GM12864 (cell line): ENCODE measurements at places on chromosomes 1 and 21.

GRCh38 chr1:228073857-228074545 is 8.5 kb upstream of the ARF1 start:
- DNase-seq = no peak

DNA sequence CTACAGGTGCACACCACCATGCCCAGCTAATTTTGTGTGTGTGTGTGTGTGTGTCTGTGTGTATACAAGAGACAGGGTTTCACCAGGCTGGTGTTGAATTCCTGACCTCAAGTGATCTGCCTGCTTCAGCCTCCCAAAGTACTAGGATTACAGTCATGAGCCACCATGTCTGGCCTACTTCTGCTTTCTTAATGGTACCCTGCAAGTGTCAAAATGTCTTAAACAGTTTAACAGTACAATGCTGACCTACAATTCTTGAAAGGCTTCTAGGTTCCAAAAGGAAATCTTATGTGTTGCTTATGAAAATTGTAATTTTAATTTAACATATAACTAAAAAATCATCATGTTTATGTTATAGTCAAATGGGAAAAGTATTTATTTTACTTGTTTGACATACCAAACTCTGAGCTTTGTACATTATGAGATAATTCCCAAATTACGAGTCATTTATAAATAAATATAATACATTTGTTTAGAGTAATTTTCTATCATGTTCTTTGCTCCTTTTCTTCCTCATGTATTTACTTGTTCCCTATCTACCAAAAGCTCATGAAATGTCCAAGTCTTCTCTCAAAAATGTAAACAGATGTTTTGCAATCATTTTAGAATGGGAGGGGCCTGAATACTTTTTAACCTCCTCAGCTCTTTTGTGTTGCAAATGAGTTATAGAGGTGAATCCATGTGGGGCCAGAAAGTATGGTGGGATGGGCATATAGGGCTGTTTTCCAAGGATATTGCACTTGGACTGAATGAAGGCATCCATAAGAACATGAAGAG is 8.4 kb upstream of the VCAM1 start:
- no peak for DNase-seq

DNA sequence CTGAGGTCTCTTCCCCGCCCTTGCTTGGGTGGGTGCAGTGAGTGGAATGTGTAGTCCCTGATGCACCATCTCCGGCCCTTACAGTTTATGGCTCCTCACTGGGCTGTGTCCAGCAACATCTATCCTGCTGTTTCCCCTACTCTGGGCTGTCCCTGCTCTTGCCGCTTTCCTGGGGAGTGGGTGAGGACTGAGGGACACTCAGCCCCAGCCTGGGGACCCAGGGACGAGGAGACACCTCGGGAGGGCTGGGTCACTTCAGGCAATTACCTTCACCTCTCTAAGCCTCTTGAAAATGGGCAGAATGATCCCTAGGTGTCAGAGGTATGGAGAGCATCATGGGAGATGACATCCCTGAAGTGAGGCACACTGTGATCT is 13.6 kb upstream of the LRP8 start:
- no peak for DNase-seq

GRCh38 chr1:37392051-37392450 is 82.3 kb upstream of the ZC3H12A start:
- DNase-seq = no peak

- no peak for DNase-seq
These were observed 64.6 kb upstream of the EFHD2 start for GRCh38 chr1:15344800-15345704.

- DNase-seq = no peak
These were observed 7.8 kb upstream of the MMEL1 start for GRCh38 chr1:2640626-2641025.

GRCh38 chr1:17669866-17670451 is 85.2 kb upstream of the ACTL8 start:
- no peak for DNase-seq

- DNase-seq = no peak
These were observed 123.2 kb upstream of the FGGY start for GRCh38 chr1:59173721-59174120.

DNA sequence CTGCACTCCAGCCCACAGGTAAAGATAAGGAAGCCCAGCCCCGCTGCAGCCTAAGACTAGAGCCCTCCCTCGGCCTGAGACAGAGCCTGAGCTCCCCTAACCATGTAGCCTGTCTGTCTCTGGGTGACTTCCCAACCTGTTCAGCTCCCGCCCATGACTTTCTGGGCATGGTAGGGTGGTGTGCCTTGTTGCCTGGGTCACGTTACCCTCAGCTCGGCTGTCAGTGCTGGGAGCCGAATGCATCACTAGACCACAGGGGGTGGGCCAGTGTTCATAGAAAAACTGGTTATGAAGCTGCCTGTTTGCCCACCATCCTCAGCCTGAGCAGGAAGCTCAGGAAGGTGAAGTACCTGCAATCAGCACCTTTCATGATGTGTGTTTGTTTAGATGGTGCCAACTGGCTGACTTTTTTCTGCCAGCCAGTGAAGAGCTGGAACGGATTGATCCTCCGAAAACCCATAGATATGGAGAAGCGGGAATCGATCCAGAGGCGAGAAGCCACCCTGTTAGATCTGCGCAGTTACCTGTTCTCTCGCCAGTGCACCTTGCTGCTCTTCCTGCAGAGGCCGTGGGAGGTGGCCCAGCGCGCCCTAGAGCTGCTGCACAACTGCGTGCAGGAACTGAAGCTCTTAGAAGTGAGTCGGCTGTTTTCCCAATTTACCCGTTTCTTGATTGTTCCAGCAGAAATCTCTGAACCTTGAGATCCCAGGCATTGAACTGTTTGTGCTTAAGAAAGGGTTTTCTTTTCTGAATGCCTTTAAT is 43.9 kb upstream of the PWP2 start:
- no peak for DNase-seq

- DNase-seq = no peak
These were observed 105.4 kb upstream of the F3 start for GRCh38 chr1:94646786-94647555.

DNA sequence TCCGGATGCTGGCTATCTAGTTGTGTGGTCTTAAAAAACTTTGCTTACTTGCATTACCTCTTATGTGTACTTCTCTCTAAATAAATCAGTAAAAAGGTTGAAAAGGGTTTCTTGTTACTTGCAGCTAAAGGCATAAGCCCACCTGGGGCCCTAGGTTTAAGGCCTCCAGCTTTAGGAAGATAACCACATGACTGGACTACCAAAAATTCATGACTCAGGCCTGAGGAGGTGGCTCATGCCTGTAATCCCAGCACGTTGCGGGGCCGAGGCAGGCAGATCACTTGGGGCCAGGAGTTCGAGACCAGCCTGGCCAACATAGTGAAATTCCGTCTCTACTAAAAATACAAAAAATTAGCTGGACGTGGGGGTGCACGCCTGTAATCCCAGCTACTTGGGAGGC is 142.9 kb downstream of the APP start:
- no peak for DNase-seq

GRCh38 chr1:218524526-218524925 is 179.4 kb downstream of the TGFB2 start:
- DNase-seq = no peak

DNA sequence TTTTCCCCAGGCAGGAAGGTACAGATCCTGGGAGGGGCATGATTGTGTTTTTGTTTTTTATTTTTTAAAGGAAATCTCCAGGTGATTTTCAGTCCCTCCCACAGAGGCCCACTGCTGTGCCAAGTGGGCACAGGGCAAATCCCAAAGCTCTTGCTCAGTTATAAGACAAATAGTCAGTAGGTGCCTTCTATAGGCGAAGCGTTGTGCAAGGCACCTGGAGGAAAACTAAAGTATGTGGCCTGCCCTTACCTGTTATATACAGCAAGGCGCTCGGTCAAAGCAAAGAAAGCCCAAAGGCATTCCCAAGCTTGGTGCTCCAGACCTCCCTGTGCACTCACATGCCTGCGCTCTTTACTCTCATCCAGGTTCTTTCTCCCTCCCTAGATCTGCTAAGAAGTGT is 81.0 kb downstream of the KCNJ15 start:
- DNase-seq = no peak

DNA sequence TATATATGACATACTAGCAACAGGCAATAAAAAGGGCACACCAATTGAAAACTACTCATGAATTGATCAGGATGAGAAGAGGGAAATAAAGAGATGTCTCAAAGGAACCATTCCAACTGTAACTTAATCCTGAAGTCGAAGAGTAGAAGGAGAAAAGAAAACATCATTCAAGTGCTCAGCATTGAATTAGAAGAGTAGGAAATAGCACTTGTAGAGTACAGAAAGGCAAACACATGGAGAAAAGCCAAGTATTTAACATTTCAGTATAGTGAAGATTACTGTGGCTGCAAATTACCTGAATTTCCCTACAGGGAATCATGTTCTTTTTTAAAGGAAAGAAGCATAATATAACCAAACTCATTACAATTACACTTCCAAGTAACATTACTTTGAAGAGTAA is 205.0 kb downstream of the KCTD3 start:
- no peak for DNase-seq

DNA sequence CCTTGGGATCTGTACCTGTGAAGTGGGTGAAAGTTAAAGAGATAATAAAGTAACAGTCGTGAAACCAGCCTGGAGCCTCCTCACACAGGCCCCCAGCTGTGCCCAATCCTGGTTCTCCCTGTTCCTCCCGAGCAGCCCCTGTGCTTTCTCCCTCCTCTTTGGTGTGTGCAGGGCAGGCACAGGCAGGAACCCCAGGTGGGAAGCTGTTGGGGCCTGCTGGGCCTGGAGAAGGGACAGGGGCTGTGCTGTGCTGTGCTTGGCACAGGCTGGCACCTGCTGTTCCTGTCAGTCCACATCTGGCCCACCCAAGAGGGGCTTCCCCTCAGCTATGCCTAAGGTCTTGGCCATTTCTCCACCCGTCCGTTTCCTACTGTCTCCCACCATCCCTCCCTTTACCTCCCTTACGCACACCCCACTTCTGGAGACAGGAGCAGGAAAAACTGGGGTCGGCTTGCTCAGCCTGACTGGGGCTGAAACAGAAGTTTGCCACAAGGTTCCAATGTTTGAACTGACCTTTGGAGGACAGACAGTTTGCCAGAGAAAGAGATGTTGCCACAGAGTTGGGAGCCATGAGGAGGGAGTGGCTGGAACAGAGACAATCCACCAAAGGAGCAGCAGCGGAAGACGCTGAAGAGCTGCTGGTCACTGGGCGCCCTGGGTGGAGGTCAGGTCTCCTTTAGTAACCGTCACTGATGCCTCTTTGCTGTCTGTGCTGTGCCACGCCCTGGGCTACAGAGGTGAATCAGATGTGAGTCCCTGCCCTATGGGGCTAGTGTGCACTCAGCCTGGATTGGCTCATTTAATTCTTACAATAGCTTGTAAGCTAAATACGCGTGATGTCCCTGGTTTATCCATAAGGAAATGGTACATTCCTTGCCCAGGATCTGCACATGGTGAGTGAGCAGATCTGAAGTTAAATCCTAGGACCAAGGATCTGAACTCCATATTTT is 18.8 kb upstream of the ARTN start:
- no peak for DNase-seq

DNA sequence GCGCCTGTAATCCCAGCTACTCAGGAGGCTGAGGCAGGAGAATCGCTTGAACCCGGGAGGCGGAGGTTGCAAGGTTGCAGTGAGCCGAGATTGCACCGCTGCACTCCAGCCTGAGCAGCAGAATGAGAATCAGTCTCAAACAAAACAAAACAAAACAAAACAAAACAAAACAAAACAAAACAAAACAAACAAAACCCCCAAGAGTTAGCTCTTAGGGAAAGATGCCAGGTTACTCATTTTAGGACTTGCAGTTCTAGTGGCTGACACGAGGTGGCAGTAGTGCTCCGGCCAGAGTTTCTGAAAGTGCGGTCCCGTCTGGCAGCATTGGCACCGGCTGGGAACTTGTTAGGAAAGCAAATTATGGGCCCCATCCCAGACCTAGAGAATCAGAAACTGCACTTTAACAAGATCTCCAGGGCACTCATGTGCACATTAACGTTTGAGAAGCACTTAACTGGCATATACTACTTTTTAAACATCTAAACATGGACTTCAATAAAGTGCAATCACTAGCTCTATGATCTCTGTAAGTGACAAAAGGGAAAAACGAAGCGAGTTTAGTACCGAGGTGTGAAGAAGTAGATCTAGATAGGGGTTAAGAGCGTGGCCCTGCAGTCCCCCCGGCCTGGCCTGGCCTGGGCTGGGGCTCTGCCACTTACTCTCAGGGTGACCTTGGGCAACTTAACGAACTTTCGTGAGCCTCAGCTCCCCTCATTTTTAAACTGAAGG is 41.9 kb upstream of the TNFRSF1B start:
- no peak for DNase-seq

DNA sequence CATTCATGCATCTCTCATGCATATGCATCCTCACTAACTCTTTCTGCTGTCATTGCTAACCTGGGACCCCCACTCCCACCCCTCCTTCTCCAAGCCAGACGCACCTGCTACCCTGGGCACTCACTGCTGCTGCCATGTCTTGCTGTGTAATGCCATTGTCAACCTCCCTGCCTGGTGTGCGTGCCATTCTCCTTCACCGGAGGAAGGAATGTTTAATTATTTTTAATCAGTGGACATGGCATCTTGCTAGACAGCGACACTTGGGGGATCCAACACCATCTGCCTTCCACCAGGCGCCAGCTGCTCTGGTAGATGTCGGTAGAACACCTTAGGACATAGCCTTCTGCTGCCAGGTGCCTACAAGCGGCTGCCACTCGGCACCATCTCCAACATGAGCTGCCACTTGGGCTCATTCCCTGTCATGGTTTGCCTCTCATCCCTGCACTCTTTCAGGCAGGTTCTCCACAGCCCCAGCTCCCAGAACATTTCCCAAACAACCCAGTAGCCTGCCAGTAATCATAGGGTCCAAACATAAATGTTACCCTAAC is 306.9 kb downstream of the TTLL7 start:
- no peak for DNase-seq

- no peak for DNase-seq
These were observed 1.8 kb downstream of the FHL3 start for GRCh38 chr1:38003261-38004250.

DNA sequence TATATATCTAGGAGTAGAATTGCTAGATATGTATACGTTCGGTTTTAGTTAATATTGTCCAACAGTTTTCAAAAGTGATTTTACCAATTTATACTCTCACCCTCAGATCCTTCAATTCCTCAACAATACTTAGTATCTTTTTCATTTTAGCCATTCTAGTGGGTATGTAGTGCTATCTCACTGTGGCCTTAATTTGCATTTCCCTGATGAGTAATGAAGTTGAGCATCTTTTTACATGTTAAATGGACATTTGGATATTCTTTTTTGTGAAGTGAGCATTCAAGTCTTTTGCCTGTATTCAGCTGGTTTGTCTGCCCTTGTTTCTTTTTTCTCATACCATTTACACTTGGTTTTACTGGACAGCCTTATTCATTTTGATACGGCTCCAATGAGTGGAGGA is 172.2 kb downstream of the RASAL2 start:
- DNase-seq = no peak

- no peak for DNase-seq
These were observed 67.3 kb upstream of the AKT3 start for GRCh38 chr1:243917177-243917862.
